Suppressor macrophage treated with lipopolysaccharide for 4 hours (primary cell): ENCODE measurements at places on chromosomes 6 and 20.
A peak's percentile ranks its signal among the peaks of the same experiment; 100 is the strongest.

- no peak for DNase-seq
These were observed 222.9 kb downstream of the PREX1 start for GRCh38 chr20:48604936-48605335.

DNA sequence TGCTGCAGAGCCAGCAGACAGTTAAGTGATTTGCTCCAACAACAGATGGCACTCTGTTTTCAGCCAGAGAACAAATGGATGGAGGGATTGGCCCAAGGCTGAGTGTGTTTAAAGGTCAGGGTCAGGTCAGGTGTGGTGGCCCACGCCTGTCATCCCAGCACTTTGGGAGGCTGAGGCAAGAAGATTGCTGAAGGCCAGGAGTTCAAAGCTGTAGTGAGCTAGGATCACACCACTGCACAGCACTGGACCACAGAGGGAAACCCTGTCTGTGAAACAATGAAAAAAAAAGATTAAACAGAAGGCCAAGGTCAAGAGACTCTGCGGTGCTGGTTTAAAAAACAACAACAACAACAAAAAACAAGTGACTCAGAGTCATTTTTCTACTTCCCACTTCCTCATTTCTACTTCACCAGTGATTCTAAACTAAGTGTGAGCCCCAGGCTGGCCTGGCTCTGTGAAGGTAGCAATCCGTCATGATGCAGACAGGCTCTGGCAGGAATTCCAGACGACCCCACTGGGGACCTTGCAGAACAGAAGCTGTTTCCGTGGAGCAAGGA, 42.5 kb upstream of the ARMC2 start:
- DNase-seq: peak; percentile 50

DNA sequence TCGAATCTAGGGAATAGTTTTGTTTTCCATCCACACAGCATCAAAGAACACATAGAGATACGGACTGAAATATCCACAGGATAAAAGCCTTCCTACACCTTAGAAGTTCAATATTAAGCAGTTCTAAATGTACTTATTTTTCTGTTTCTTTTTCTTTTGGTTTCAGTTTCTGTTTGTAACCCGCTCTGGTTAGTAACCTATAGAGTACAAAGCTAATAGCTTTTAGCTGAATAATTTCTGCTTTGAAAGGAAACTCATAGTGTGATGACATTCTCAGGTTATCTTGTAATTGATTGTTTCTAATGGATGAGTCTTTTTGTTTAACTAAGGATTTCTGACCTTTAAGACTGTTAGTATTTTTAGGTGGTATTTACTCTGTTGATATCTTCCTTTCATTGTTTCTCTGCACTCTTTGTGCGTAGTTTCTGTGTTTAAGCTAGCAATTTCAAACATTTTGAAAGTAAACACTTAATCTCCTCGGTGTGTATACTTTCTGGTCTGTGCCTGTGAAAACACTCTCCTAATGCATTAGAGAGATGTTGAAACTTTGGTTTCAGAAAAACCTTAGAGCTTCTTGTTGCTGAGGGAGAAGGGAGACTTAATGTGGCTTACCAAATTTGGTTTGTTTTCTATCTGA, 385.5 kb downstream of the HDGFL1 start:
- DNase-seq: peak; percentile 6

GRCh38 chr6:138857775-138858174, 61.9 kb downstream of the ECT2L start:
- DNase-seq: peak; percentile 9

GRCh38 chr6:139736325-139736906, 362.0 kb upstream of the CITED2 start:
- peak; percentile 20 for DNase-seq

DNA sequence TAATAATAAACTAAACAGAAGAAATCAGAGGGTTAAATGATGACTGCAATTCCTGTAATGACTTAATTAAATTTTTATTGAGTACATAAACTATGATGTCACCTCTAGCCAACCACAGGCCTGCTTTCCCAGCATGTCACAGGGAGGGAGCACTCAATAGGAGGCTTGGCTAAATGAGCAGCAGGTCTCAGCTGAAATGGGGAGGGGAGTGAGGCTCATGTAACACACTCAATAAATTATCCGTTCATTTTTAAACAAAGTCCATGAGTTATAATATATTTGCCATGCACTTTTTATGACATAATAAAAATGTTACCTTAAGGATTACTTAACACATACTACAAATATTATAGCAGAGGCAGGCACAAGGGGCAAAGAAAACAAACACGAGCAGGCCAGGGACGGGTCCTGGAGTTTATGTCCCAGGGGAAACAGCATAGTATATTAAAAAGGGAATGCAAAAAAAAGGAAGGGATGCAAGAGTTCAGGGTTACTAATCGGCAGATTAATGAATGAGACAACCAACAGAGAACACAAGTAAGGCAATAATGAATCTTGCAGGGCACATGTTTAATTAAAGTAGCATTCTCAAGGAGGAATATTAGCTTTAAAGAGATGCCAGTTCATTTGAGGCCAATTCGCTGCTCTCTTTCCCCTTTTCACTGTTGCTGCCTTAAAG, 27.1 kb upstream of the FAM83C start:
- no peak for DNase-seq

DNA sequence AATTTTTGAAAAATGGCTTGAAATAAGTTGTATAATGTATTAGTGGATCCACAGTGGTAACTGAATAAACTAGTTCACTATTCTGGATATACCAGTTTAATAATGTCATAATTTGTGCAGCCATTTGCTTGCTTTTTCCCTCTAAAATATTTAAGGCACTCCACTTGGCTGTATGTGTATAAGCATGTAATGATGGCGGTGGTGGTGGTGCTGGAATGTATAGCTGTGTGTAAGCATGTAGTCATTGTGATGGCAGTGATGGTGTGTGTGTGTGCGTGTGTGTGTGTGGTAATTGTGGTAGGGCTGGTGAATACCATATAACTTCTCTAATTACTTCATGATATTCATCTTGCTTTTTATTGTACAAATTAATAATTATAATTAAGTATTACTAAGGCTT, 89.2 kb upstream of the HIVEP1 start:
- no peak for DNase-seq

DNA sequence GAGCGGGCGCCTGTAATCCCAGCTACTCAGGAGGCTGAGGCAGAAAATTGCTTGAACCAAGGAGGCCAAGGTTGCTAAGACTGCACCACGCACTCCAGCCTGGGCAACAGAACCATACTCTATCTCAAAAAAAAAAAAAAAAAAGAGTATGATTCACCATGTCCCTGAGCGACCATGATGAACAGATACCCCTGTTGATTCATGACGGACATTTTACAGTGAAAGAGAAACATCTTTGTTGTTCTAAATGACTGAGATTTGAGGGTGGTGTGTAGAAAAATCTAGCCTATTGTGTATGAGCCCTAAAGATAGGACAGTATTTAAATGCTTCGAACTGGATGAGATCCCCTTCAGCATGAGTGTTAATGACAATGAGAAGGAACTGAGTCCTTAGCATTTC, 32.8 kb downstream of the RBM24 start:
- no peak for DNase-seq

DNA sequence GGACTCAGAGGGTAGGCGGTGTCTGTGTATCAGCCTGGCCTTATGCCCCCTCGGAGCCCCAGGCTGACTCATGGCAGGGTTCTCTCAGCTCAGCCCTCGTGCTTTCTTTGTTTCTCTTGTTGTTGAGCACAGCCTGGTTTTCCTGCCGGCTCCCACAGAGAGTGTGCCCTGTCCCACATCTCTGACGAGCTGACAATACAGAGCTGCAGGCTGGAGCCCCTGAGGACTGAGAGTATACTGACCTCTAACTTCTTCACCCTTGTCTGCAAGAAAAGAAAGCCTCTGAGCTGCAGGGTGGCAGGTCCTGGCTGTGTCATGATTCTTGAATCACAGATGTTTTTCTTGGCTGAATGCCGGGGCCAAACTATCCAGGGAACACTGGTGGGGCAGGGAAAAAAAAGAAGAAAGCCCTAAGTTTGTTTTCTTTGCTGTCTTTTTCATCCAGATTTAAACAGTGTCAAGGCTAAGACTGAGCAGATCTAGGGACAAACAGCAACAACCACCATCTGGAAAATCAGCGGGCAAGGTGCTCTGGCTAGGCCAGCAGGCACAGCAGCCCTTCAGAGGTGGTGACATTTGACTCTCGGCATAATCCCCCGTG, 63.3 kb upstream of the ZNF133 start:
- no peak for DNase-seq

DNA sequence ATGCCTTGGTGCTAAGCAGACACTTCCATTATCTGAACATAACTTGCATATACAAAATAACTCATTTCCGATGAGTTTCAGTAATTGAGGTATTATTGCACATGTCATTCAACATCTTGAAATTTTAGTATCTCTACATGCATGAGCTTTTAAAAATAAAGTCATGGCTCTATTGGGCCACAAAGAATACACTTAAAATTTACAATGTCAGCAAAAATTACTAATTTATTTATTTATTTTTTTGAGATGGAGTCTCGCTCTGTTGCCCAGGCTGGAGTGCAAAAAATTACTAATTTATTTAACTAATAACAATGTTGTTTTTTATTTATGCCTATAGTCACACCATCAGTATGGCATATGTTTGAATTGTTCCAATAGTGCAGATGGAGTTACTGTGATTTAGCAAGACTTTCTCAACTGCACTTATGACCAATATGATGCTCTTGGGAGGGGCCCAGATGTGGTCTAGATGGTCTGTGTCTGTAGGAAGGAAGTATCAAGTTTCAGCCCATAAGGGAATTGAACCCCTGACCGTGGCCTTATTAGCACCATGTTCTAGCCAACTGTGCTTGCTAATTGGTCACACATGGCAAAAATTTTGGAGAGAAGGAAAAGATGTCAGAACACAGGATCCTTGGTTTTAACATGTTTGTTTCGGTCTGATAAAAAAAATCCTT, 370.7 kb upstream of the TSHZ2 start:
- no peak for DNase-seq

DNA sequence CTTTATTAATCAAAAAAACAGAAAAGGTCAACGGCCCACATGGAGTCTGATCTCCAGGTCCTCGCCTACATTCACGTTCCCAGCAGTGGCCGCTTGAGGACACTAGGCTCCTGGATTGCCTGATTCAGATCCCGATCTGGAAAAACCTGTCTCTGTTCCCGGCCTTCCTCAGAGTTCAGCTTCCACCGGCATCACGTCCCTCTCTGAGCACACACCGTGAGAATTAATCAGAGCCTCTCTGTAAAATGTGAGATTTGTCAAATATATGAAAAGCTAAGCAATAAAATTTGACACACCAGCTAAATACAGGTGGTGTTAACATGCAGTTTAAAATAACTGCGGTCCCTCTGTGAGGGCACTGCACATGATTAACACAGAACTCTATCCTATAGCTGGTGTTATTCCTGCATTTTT, 122.8 kb upstream of the COL21A1 start:
- no peak for DNase-seq

DNA sequence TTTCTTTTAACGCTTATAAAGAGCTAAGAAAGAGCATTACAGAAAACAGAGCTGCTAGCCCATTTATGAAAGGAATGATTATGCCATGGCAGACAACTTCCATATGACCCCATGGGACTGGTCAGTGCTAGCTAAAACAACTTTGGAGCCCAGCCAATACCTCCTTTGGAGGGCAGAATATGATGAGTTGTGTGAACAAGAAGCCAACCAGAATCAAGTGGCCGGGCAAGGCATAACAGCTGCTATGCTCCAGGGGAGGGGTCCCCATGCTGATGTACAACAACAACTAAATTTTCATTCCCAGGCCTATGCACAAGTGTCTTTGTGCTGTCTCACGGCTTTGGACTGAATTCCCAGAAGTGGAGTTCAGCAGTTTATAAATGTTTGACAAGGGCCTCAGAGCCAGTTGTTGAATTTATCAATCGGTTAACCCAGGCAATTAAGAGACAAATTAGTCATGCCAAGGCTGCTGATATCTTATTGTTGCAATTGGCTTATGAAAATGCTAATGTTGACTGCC, 65.0 kb upstream of the ASCC3 start:
- no peak for DNase-seq

DNA sequence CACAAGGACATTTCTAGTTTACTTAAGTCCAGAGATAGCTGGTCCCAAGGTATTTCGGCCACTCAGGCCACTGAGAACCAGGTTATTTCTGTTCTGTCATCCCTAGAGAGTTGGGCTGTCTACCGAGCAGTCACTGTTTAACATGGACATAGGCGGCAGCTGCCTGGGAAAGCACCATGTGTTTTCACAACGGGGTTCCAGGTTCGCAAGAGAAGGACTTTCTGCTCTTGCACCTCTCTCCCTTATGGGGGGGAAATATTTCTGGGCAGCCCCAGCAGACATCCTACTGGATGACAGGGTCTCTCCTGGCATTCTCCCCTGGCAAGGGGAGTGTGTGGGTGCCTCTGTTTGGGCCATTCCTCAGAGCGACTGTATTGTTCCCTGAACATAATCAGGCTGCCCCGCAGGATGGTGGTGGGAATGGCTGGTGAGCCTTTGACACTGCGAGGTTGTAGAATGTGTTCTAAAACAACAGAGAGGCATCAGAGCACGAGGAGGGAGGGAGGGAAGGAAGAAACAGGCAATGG, 64.4 kb upstream of the DUSP22 start:
- no peak for DNase-seq

DNA sequence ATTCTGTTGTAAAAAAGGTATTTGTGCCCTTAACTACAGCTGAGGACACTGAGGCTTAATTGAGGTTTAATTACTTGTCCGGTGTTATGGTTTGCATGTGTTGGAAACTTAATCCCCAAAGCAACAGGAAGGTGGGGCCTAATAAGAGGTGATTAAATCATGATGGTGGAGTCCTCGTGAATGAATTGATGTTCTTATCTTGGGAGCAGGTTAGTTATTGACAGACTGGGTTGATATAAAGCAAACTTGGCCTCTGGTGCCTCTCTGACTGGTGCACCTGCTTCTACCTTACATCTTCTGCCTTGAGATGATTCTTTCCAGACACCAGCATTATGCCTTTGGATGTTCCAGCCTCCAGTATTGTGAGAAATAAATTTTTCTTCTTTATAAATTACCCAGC, 306.5 kb upstream of the HS3ST5 start:
- no peak for DNase-seq

DNA sequence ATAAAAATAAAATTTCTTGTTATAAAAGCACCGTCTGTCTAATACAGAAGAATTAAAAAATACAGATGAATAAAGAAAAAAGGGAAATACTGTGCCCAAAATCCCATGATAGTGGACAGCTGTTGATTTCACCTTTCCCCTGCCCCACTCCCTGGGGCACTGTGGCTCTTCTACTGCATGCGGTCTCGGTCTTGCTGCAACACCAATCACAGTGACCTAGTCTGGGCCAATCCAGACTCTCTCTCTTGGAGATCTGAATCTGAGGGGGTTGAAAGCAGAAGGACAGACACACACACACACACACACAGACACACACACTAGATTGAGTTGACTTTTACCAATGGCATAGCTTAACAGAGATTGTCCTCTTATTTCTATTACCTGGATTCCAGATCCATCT, 70.5 kb upstream of the FYN start:
- DNase-seq: peak; percentile 34

GRCh38 chr6:95091823-95092436, 485.4 kb upstream of the MANEA start:
- DNase-seq: peak; percentile 51
